ENCODE measurements at places on chromosomes 5 and 9. TPM values are rescaled to one million over a fixed set of nuclear protein-coding genes. Genes with fewer than 3 reads are reported as not detected.

DNA sequence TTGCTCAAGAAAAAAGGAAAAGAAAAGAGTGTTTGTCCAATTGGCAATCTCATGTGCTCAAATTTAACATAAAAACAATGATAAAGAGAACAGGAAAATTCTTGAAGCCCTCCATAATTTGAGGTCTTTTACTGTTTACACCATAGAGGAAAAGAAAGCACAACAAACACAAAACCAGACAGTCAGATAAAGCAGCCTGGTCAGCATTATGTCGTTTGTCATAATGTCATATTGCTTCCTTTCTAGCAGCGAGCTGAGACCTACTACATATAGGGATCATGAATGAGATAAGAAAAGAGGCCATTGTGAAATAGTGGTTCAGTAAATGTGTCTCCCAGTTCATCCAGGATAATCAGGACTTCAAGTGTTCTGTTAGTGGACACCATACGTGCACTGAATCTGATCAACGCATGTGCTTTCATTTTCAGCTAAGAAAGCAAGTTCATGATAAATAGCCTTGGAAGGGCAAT, 64.7 kb upstream of the SELENOP start:
- DNase-seq, result no peak

DNA sequence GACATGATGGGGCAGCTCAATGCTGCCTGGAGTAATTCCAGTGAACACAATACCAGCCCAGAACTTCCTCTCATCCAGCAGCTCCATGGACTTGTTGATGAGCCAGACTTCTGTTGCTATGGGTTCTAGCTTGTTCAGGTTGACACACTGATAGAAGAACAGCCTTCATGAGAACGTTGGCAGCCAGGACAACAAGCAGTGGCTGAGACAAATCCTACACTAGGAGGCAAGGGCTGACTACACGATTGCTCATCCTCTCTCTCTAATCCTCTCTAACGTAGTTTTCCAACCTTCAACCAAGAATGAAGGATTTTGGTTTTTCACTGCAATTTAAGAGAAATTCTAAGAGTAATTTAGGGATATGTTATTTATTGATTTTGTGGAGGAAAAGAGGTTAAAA, 67.8 kb downstream of the NIPSNAP3B start:
- peak; percentile 79 for DNase-seq

Gene SH2D3C
- 0.28 TPM for total RNA-seq

Gene PCDHB14
- total RNA-seq, result 0.28 TPM

Gene TMOD1
- 0.18 TPM for total RNA-seq

Gene SLC6A18
- total RNA-seq, result not detected
